Stimulated activated CD4-positive, alpha-beta T cell treated with anti-CD3 and anti-CD28 coated beads, Interleukin-1b, Interleukin-23, amount 100 ng/mL, for 1 hour (primary cell): ENCODE measurements at places on chromosomes 16 and 17.

DNA sequence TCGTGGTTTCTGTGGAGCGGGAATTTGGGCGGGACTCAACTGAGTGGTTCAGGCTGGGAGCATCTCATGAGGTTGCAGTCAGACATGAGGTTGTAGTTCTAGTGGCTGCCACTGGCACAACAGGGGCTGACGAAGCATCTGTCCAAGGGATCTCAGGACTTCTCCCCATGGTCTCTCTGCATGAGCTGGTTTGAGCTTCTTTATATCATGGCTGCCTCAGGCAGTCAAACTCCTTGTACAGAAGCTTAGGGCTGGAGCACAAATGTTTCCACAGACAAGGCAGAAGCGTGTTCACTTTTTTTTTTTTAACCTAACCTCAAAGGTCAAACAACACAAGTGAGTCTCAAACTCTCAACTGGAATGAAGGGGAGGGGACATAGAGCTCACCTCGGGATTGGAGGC lies 243.3 kb downstream of the MSI2 start:
- DNase-seq: no peak

GRCh38 chr17:67194134-67194533 lies 50.9 kb downstream of the HELZ start:
- no peak for DNase-seq

GRCh38 chr17:61251939-61252865 lies 147.4 kb upstream of the TBX2 start:
- no peak for DNase-seq

DNA sequence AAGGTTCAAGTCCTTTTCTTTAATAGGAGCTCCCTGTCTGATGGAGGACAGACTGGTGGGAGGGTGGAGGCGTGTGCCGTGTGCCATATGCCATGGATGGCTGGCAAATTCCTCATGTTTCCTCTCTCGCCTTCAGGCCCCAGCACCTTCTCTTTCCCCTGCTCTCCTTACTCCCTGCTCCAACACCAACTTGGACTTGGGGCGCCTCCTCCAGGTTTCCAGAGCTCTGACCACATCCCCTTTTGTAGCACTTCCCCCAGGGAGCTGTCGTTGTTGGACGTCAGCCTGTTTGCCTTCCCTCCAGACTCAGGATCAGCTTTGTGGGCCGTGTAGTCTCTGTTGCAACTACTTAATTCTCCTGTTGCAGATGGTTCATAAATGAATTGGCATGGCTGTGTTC lies 30.7 kb downstream of the TMC7 start:
- no peak for DNase-seq

DNA sequence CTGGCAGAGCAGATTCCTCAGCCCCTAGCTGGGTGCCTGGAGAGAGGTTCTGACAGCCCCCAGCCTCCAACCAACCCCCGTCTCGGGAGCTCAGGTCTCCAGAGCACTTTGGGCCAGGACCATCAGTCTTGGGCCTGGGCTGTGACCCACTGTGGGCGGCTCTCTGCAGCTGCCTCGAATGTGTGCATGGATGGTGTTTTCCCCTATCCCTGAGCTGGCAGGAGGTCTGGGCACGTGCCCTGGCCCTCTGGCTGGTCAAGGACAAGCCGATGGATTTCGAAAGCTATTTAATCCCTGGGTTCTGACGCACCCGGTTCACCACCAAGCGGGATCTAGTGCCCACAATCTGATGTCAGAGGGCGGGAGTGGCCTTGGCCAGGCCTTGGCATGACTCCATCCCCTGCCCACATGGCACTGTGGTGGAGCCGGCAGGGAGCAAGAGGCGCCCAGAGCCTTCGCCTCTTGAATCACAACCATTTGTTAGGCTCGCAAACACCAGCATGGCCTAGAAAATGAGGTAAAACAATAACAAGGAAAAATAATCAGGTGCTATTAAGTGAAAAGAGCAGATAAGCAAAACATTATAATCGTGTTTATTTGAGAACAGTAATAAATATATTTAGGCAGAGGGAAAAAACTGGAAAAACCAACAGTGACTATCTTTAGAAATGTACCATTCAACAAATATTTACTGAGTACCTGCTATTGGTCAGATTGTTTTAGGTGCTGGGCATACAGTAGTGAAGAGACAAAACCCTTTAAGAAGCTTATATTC lies 69.3 kb upstream of the TOB1 start:
- DNase-seq: no peak

- peak; percentile 74 for DNase-seq
Observed at GRCh38 chr17:21457051-21458026, 81.2 kb downstream of the KCNJ12 start.

DNA sequence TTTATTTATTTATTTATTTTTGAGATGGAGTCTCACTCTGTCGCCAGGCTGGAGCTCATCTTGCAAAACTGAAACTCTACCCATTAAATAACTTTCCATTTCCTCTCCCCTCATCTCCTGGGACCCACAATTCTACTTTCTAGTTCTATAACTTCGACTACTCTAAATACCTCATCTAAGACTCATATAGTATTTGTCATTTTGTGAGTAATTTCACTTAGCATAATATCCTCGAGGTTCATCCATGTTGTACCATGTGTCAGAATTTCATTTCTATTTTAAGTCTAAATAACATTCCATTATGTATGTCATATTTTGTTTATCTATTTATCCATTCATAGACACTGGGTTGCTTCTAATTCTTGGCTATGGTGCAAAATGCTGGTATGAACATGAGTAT lies 5.1 kb upstream of the NT5M start:
- no peak for DNase-seq

- DNase-seq: peak; percentile 3
Observed at GRCh38 chr16:56450275-56450985, 702 bp downstream of the NUDT21 start.

DNA sequence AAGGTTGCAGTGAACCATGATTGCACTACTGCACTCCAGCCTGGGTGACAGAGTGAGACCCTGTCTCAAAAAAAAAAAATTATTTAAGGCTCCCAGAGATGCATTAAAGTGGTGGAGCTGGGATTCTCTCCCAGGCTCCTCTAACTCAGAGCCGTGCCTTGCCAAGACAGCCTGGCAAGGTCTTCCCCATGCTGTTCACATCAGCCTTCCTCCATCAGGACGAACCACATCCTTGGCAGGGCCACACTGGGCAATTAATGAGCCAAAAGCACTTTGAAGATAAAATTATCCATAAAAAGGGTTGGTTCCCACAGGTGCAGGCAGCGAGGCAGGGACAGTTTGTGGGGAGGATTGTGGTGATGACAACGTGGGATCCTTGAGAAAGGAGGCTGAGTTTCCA lies 19.8 kb upstream of the BBS2 start:
- DNase-seq: no peak

DNA sequence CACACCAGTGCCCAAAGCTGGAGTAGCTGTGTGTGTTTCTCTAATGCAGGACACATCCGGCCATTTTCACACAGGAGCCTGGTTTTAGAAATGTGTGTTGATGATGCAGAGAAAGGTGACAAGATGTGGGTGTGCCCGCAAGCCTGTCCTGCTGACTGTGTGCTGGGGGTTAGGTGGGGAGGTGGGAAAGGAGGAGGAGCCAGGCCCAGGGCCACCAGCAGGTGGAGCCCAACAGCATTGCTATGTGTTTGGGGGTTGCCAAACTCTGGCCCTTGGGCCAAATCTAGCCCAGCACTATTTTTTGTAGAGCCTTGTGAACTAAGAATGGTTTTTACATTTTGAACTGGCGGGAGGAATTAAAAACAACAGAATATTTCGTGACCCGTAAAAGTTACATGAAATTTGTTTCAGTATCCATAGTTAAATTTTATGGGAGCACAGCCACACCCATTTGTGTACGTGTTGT lies 61.7 kb upstream of the LGALS9 start:
- DNase-seq: no peak

- DNase-seq: no peak
Observed at GRCh38 chr17:75834279-75834920, 9.8 kb downstream of the UNC13D start.

DNA sequence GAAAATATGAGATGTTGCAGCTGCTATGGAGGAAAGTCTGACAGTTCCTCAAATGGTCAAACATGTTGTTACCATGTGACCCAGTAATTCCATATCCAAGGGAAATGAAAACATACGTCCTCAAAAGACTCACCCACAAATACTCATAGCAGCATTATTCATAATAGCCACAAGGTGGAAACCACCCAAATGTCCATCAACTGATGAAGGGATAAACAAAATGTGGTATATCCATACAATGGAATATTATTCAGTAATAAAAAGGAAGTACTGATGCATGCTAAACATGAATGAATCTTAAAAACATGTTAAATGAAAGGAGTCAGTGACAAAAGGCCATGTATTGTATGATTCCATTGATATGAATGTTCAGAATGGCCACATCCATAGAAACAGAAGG lies 140.2 kb downstream of the PITPNC1 start:
- no peak for DNase-seq

DNA sequence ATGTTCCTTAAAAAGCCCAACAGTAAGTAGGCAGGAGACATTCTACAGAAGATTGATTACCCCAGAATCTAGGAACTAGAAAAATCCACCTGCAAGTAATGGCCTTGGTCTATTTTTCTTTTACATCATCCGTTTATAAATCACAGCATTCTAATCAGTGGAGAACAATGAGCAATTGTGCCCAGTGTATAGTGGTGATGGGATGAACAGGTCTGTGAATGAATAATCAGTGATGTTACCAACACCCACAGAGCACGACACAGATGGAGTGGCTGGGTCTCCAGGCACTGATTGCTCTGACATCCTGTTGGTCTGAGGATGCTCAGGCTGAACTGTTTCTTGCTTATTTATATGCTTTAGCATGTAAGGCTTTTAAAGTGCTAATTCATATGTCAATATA lies 1251.2 kb upstream of the CDH8 start:
- no peak for DNase-seq

GRCh38 chr16:48256579-48257177 lies 9.3 kb upstream of the ABCC11 start:
- DNase-seq: no peak

DNA sequence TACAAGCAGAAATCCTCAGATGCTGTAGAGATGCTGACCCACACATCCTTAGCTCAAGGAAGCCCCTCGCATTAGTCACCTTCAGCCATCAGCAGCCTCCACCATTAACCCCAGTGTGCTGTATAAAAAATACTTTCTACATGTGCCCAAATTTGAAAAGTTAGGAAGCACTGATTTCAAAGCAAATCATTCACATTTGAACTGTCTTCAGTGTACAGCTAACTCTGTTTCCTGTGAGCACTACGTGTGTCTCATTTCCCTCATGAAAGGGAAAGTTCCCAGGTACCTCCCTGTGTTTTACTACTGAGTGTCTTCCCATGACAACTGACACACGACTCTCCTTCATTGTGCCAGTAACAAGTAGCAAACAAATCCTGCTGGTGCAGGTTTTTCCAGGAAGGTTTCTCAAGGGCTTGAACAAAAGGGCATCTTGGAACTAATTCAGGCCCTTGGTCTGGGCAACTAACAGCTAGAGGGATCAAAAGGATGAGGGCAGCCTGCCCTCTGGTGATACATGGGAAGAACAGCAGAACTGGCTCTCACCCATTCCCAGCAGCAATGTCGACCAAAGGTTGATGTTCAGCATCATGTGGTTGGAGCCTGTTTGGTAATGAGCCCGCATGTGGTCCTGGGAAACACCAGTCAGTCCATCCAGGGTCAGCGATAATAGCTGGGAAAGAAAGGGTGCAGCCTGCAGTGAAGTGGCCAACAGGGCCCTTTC lies 4.0 kb downstream of the SLC35B1 start:
- DNase-seq: no peak

GRCh38 chr16:61371881-61372280 lies 664.4 kb downstream of the CDH8 start:
- DNase-seq: no peak

DNA sequence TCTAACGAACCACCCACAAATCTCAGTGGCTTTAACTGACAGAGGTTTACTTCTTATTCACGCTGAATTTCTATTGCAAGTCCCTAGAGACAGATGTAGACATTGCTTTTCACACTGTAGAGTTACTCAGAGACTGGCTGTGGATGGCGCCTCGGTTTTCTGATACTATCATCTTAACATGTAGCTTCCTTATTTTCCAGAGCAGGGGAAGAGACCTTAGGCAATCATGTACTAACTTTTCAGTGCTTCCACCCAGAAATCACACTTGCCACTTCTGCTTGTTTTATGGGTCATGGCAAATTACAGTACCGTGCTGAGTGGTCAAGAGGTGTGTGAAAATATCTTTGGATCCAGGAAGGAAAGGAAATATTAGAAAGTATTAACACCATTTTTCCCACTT lies 65.4 kb downstream of the MAF start:
- DNase-seq: no peak

DNA sequence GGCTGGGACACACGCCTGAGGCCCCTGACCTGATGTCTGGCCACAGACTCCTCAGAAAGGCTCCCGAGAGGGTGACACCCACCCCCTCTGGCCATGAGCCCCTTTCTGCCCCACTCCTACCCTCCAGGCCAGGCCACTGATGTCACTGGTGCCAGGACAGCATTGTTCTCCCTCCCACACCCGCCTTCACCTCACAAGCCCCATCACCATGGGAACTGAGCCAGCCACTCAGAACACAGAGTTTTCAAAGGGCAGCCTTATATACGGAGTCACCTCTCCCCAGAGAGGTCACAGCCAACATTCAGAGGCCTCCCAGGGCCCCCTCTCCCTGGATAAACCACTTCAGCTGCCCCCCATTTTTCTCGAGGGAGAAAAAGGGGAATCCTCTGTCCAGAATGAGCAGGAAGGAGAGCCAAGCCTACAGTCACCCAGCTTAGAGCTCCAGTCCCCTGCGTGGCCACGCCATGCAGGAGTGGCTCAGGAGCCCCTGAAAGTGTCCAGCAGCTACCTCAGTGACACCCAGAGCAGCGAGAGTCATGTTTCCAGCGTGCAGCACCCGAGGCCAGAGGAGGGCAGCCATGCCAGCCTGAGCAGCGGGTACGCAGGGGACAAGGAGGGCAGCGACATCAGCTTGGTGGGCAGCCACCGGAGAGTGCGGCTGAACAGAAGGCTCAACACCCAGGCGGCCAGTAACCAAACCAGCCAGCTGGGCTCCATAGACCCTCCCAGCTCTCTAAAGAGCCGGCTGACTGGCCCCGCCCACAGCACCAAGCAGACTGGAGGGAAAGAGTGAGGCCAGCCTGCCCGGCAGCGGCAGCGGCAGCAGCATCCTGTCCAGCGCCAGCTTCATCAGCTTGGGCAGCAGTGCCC lies at the start of gene C16orf82:
TSS of gene C16orf82 (plus strand) at position 260 of the 870 bp plus-strand sequence.
- no peak for DNase-seq

DNA sequence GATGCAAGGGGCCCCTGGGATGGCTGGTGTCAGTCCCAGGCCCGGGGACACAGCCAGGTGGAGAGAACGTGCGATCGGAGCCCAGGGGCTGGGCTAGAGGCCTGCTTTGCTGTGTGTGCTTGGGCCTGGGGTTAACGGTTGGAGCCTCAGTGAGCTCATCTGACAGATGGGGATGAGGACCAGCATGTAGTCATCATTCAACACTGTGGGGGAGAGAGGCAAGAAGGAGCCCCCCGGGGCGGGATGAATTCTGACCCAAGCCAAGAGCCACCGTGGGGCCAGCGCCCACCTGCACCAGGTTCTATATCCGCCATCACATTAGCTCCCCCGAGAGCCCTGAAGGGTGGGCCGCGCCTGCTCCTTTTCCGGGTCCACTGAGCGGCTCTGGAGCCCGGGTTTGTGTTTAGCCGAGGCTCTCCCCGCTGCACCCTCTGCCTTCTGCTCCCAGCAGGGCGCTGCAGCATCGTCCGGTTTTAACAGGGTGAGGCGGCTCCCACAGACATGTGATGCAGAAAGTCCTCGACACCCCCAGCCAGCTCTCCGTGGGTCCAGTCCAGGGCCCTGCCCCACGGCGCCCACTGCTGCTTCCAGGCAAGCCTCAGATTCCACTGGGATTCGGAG lies 365.7 kb downstream of the SEC14L1 start:
- DNase-seq: no peak
